Glutamatergic neuron (in vitro differentiated cells): ENCODE measurements at places on chromosomes 11 and 22. TPM values are rescaled to one million over a fixed set of nuclear protein-coding genes. Genes with fewer than 3 reads are reported as not detected.

Gene RAB39A
- 21.9 TPM for total RNA-seq

- no peak for DNase-seq
Observed at GRCh38 chr11:132685174-132685611, 847.1 kb downstream of the OPCML start.

GRCh38 chr11:3074912-3075589 is 17.8 kb upstream of the CARS1 start:
- no peak for DNase-seq

DNA sequence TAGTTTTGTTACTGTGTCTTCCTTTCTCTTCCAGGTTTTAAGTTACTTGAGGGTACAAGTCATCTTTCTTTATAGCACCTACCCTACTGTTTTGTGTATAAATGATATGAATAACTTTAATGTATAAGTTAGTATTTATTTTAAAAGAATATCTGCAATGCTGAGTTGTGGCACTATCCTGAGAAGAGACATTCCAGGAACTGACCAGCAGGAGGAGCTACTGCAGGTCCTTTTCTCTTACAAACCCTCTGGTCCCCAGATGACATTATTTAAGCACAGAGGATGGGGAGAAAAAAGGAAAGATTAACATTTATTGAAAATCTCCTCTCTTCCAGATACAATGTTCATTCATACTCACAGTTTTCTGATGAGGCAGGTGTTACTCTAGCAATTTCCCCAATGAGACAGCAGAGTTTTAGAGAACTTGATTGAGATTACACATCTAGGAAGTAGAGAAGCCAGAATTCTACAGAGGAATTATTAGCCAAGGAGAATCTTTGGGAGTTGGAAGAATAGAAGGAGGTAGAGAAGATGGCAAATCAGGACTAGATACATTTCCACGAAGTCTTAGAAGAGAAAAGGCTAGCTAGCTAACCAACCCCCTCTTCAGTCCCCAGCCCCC is 541.2 kb upstream of the API5 start:
- peak; percentile 40 for DNase-seq

Gene NRGN
- total RNA-seq = 28.9 TPM

DNA sequence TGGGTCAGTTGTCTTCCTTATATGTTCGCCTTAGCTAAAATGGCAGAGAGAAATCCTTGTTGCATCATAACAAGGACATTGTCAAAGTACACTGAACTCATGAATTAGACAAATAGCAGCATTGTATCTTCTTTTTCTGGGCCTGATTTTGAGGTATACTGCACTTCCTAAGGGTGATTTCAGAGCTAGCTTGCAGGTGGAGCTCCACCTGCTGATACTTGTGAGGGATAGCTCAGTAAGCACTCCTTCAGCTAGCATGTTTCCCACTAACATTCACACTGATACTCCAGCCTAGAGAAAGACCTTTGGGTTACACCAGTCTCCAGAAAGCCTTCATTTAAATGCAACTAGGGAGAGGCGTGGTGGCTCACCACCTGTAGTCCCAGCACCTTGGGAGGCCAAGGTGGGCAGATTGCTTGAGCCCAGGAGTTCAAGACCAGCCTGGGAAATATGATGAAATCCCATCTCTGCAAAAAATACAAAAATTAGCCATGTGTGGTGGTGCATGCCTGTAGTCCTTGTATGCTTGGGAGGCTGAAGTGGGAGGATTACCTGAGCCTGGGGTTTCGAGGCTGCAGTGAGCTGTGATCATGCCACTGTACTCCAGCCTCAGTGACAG is 29.8 kb downstream of the JAM3 start:
- no peak for DNase-seq
